ENCODE measurements at places on chromosomes 7 and 10. TPM values are rescaled to one million over a fixed set of nuclear protein-coding genes. Genes with fewer than 3 reads are reported as not detected.

Gene SCIN
- 0.43 TPM for total RNA-seq

Gene LEP
- 0.09 TPM for total RNA-seq

Gene CACUL1
- total RNA-seq, result 15.4 TPM

Gene SDHAF3
- total RNA-seq, result 4.0 TPM

Gene KEL
- not detected for total RNA-seq

Gene NRAP
- total RNA-seq, result not detected

Gene FUOM
- 15.5 TPM for total RNA-seq

Gene WDR91
- total RNA-seq, result 5.8 TPM

Gene C10orf53
- not detected for total RNA-seq

Gene PRTFDC1
- total RNA-seq, result 23.3 TPM

Gene NODAL
- total RNA-seq, result not detected

Gene ITIH2
- not detected for total RNA-seq
